ENCODE measurements at places on chromosomes 2 and 18.

DNA sequence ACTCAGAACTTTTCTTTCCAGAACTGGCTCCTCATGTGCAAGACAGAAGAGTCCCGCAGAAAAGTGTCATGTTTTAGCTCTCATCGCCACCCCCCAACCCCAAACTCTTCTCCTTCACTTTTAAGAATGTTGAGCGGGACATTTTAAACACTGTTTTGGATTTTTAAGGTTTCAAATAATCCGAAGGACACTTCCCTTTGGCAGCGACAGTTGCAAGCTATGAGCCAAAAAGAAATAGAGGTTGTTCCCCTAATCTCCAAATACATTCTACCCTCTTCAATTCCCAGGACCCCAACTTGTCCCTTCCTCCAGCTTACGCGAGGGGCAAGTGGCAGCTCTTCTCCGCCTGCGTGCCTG, 678 bp upstream of the UBE2E3 start:
- DNase-seq = no peak

DNA sequence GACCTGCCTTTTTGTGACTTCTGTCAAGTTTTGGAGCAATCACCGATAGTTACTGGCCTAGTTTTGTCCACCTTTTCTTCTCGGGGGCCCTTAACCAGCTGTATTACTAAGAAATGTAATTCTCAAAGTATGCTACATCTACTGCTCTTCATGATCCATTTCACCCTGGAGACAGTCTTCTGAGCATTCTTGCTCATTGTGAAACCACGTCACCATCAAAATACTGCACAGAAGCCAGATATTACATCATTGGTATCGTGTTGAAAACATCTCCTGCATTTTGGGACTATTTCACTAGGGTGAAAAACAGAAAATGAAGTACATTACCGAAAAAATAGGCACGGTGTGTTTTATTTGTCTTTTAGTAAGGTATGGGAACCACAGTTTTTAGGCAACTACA, 11.7 kb downstream of the LYPD6B start:
- no peak for DNase-seq

DNA sequence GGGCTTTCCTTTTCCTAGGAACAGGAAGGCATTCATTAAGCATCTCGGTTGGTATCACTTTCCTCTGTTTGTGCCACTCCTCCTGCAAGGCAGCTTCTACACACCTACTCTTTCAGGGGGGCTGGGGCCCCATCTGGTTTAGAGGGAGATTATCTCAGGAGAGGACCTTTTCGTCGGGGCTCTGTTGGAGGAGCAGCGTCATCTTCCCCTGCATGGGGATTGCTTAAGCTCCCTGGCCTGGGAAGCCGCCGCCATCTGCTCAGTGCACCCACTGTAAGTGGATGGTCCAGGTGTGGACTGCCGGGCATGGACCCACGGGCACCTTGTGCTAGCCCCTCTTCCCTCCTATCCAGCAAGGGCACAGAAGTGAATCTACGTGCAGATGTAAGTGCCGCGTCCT, 355.3 kb upstream of the SMIM21 start:
- DNase-seq = no peak

DNA sequence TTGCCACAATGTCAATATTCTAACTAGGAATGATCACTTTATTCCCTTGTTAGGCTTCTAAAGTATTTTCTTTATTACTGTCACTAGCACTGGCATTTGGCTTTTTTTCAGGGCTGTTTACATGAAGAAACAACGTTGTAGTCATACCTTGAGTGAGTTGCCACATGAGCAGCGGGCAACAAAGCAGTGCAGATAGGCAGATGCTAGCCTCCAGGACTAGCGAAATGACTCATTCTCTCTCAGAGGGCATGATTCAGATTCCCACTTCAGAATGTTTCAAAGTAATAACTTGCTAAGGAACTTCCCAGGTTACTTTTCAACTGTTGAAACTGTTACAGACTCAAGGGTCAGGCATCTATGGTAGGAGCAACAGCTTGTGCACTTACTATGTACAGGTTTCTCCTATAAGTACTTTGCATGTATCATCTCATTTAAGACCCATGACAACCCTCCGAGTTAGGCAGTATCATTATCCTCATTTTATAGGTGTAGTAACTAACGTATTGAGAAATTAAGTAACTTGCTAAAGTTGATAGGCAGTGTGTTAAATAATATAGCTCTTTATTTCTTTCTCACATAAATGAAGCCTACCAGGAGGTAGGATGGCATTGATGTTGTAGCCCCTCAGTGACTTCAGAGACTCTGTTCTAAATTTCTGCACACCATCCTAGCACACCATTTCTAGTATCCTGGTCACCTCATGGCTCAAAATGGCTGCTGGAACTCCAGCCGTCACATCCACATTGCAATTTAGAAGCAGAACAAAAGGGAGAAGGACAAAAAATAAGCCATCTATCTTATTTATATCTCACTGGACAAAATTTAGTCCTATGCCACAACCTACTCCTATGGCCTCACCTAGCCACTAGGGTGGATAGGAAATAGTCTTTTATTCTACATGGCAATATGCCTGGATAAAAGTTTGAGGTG, 83.3 kb downstream of the ICOS start:
- no peak for DNase-seq
